ENCODE measurements at places on chromosomes 1 and 21.

DNA sequence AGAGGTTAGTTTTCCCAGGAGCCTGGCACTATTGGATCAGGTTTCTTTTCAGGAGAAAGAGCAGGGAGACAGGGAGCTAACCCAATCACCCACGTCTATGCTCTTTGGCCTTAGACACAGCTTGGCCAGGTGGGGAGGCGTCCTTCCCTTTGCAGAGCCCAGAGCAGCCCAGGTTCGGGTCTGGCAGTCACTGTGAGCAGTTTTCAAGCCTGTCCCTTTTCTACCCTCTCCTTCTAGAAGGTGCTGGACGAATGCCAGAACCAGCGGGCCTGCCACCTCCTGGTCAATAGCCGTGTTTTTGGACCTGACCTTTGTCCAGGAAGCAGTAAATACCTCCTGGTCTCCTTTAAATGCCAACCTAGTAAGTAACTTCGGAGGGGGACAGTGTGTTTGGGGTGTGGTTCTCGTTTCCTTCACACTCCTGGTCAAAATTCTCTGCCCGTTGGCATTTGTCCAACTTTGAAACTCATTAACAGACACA is 44.9 kb downstream of the EVA1C start:
- peak; percentile 36 for DNase-seq

GRCh38 chr1:111903148-111903870 is 86.2 kb downstream of the KCND3 start:
- no peak for DNase-seq

DNA sequence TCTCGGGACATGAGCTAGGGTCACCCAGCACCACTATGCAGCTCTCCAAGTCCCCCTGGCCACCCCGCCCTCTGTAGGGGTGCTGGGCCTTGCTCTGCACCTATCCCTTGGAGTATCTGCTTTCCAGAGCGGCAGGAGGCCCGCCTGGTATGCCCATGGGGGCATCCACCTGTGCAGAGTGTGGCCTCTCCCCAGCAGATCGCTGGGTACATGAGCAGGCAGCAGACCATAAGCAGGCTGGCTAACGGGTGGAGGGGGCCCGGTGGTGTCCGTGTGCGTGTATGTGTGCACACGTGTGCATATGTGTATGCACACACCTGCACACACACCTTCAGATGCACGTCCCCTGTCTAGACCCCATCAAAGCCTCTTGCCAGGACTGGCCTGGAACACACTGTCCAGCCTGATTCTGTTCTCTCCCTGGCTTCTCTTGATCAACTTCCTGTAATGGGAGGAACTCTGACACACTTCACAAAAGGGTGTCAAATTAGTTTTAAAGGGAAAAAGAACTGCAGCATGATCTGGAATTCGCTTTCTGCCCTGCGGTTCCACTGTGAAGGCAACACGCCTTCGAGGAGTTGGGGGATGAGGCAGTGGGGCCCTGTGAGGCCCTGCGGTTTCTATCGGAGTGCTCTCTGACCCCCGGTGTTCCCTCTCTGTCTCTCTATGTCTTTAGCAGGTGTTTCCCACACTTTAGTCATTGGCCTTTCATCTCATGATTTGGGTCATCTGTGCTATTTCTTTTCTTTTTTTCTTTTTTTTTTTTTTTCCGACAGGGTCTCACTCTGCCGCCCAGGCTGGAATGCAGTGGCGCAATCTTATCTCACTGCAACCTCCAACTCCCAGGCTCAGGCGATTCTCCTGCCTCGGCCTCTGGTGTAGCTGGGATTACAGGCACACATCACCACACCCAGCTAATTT is 17.2 kb upstream of the NPHP4 start:
- no peak for DNase-seq

DNA sequence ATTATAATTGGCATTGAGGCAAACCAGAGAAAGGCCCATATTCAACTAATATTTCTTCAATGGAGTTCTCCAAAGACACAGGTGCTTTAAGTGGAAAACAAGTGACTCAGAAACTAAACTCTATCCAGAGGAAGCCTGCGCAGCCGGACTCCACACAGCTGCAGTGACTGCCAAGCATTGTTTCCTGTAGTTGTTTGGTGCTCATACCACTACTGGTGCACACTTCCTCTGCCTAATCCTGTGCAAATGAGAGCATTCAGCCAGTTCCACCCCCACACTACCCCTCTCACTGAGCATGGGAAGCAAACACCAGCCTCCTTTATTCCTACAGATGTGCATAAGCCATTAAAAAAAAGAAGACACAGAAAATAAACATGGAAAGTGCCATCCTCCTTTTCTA is 102.9 kb downstream of the VAV3 start:
- DNase-seq: no peak

DNA sequence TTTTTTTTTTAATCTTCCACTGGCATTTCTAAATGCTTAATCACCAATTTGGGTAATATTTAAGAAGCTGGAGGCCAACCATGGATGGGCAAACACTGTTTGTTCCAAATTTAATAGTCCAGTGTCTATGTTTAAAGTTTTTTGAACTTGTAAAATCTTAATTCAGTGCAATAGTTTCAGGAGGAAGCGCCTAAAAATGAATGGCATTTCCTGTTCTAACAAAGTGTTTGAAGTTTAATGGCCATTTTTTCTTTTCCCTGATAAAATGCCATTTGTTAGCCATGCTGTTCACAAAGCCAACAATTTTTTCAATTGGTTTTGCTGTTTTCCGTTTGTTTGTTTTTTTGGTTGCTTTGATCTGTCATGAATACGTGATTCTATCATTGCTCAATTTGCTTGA is 552.1 kb downstream of the LMO4 start:
- no peak for DNase-seq

GRCh38 chr1:31183927-31184554 is 55.6 kb downstream of the NKAIN1 start:
- DNase-seq: peak; percentile 6

GRCh38 chr1:7070389-7071029 is 285.3 kb downstream of the CAMTA1 start:
- no peak for DNase-seq

- no peak for DNase-seq
Observed at GRCh38 chr1:8663090-8663802, 154.2 kb downstream of the RERE start.

DNA sequence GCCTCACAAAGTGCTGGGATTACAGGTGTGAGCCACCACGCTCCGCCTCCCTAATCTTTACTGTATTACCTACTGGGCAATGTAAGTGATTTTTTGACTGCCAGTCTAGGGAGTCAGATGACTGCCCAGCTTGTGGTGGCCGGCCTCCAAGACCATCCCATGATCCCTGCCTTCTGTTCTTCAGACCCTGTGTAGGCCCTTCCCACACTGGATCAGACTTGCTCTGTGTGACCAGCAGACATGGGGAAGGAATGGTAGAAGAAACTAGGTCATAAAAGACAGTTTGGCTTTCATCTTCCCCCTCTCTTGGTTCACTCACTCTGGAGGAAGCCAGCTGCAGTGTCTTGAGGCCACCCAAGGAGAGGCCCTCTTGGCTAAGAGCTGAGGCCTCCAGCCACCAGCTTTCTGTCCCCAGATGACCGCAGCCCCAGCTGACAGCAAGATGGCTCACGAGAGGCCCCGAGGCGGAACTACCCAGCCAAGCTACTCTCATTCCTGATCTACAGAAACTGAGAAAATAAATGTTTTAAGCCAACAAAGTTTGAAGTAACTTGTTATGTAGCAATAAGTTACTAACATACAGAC is 14.5 kb upstream of the CBR3 start:
- no peak for DNase-seq

DNA sequence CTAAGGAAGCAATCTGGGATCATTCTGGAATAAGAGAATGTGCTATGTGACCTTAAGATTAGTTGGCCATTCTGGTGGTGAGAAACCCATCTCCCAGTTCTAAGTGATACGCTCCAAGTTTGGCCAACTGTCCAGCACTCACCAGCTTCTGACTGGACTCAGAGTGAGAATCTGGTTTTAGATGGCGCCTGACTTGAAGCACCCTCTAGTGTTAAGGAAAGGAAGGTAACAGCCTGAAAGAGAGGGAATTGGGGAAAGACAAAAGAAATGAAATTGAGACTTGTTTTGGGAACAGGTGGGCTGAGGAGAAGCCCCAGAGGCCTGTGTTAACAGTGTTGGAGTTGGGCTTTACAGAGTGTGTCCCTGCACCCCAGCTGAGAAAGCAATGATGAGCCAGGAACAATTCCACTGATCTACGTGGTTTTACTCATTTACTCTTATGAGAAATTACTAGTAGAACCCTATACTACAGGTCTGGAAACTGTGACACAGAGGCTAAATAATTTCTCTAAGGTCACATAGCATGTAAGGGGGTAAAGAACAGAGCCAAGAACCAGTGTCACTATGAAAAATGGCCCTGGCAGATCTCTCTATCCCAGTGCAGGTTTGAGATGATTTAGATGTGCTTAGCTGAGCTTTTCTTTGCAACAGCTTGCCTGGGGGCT is 9.3 kb upstream of the FCAMR start:
- DNase-seq: no peak

GRCh38 chr1:211915924-211916323 is 85.4 kb upstream of the LPGAT1 start:
- DNase-seq: no peak

GRCh38 chr1:113951719-113952118 is 22.6 kb downstream of the HIPK1 start:
- no peak for DNase-seq

- no peak for DNase-seq
Observed at GRCh38 chr1:91842056-91842455, 43.9 kb downstream of the TGFBR3 start.

- DNase-seq: no peak
Observed at GRCh38 chr1:226223786-226224244, 351 bp downstream of the MIXL1 start.

- DNase-seq: no peak
Observed at GRCh38 chr1:15418806-15419515, 9.3 kb downstream of the EFHD2 start.

- no peak for DNase-seq
Observed at GRCh38 chr1:76176000-76176399, 101.5 kb downstream of the ST6GALNAC3 start.

DNA sequence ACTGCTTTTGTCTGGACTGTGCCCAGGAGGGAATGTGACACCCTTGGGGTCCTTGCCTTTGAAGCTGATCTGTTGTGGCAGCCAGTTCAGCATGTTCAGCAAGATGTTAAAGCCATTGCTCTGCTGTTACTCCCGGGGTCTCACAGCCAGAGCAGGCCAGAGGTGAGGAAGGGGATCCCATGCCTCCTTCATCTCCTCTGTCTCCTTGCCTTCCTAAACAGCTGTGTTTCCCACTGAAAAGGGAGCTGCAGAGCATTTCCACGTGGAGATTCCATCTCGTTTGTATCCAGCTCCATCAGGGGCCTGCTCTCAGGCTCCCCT is 135.8 kb upstream of the COL6A1 start:
- no peak for DNase-seq

GRCh38 chr1:12067900-12068821 is 5.1 kb downstream of the TNFRSF8 start:
- DNase-seq: no peak

DNA sequence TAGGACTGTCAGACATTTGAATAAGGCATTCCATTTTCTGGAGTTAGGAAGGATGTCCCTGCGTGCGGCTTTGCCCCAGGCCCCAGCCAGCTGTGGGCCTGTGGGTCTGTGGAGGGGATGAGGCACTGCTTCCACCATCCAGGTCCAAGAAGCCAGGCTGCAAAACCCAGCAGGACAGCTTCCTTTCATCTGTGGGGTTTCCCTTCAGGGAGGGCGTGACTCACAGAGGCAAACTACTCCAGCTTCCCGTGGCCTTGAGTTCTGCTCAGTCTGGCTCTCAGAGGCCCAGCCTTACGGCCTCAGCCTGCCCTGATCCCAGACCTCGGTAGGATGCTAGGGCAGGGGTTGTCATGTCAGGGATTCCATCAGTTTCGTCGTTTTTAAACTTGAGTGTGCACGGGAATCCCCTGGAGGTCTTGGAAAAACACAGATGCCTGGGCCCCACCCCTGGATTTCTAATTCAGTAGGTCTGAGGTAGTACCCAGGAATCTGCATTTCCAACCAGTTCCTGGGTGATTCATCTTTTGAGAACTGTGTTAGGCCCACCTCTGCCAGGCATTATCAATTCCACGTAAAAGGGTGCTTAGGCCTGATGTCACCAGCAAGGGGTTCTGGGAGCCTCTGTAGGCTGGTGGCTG is 32.3 kb upstream of the TENT5C start:
- DNase-seq: no peak

DNA sequence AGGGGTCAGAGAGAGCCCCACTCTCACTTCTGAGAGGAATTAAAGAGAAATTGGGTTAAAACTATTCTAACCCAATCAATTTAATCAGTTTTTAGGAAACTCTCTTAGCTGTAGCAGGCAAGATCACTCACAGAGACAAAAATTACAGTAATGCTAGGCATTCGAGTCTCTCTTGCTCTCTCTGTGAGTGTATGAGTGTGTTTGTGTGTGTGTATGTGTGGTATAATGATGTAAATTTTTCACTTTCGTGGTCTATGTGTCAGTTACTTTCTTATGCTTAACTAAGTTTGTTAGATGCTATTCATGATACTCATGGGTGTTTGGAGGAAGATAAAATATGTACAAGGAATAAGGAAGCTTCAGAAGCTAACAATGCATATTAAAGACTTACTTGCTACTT is 131.3 kb downstream of the FASLG start:
- DNase-seq: no peak

DNA sequence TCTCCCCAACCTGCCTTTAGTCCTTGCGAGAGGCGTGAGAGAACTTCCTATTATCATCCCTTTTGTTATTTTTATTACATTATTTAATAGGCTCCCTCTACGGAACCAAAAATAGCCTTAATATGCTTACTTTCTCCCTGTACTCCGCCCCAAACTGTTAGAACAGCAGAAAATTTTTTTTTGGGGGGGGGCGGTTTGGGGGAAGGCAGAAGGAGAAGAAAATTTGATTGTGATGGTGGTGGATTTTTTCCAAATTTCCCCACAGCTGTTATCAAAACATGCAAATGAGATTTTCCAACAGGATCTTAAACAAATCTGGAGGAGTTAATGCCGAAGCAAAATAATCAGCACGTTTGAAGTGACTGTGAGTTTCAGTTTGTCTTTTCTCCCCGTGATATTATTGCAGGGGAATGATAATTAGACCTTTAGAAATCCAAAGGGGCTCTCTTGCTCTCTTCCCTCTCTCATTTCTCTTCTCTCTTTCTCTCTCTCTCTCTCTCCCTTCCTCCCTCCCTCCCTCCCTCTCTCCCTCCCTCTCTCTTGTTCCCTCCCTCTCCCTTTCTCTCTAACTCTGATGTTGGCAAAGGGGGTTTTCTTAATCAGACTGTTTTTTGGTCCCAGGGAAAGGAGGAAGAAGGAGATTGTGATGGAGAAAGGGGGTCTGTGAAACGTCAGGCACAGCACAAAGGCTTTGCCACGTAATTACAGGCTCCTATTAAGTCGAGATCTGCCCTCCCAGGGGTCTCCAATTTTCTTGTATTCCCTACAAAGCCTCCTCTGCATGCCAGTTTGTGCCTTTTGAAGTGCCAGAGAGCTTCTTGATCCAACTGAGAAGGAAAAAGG is 1.1 kb upstream of the PRRX1 start:
- no peak for DNase-seq
